NCI-H1417 treated with DMSO at 0.1 percent for 48 hours (cell line): ENCODE measurements at places on chromosomes 16 and 17.

DNA sequence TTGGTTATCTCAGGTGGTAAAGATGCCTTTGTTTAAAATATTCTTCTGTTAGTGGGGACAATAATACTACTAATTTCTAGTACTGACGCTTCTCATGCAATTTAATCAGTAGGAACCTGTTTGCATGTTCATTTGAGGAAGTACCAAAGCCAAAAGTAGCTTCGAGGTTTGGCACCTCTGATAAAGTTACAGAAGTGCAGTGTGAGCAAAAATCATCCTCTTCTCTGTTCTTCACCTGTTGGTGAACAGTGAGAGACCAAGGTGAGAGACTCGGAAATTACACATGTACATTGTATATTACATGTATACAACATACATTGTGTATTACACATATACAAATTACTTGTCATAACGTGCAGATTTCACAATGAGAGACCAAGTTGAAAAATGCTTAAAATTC lies 404.6 kb downstream of the MAF start:
- DNase-seq, result no peak

GRCh38 chr17:56985371-56986162 lies 7.6 kb downstream of the SCPEP1 start:
- DNase-seq, result no peak

DNA sequence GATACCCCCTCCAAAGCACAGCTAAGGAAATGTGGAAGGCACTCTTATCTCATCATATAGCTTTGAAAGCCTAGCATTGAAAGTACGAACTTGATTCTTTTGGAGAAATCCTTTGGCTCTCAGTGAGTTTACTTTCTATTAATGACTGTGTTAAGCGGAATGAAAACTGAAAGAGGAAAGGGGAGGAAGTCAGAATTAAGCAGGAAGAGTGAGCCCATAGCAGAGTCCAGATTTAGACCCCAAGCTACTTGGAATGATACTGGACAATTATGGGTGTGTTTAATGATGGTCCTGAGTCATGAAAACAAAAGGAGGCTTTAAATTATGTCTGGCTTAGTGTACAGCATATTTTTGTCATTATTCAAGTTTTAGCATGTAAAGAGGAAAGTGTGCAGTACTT lies 42.2 kb downstream of the TENT4B start:
- no peak for DNase-seq

DNA sequence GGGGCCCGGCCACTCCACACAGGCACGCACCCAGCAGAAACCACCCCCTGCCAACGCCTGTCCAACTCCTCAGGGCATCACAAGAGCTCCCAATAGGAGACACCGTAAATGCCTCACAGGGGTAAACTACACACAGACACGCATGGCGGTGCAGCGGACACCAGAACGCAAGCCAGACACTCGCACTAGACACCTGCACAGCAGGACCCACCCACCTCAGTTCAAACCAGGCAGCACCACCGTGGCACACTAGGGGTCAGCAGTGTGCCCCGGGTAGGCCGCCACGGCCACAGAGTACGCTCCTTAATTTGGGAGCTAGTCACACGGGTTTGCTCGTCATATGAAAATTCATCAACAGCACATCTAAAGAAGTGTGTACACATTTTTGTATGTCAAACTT lies 3.4 kb downstream of the SLC38A10 start:
- no peak for DNase-seq

- no peak for DNase-seq
Observed at GRCh38 chr16:7218936-7219335, 113.7 kb upstream of the RBFOX1 start.

DNA sequence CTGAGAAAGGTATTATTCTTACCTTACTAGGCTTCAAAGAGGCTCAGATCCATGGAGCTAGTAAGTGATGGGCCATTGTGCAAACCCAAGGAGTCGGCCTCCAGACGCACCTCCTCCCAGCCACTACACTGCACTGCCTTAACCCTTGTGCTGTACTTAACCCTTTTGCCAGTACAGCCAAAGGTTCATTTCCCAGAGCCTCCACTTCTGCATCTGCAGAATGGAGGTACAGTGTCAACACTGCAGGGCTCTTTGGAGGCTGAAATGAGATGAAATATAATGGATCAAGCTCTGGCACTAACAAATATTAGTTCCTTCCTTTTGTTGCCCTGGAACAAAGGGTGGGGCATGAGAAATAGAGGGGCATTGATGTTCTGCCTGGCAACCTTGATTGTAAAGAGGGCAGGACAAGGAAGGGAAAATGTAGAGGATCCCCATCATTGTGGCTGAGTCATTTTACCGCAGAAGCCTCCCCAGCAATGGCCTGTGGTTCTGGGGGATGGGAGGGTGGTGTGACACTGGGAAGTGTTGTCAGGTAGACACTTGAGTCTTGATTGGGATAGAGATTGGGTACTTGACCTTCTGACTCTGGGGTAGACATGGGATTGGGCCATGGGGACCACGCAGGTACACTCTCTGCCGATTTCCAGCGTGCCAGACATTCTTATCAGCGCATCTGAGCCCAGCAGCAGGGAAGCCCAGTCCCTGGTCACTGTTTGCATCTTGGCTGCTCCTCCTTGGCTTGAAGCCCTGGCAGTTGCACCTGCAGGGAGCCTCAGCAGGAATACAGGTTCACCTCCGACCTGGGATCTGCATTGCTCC lies 84.0 kb downstream of the MSI2 start:
- no peak for DNase-seq

GRCh38 chr17:67594115-67594880 lies 123.4 kb upstream of the NOL11 start:
- DNase-seq, result no peak

- no peak for DNase-seq
Observed at GRCh38 chr17:8823279-8823678, 24.1 kb upstream of the MFSD6L start.

- DNase-seq, result no peak
Observed at GRCh38 chr17:32277284-32277683, 11.7 kb downstream of the RHBDL3 start.

GRCh38 chr17:31692027-31692426 lies 167.0 kb downstream of the COPRS start:
- no peak for DNase-seq

DNA sequence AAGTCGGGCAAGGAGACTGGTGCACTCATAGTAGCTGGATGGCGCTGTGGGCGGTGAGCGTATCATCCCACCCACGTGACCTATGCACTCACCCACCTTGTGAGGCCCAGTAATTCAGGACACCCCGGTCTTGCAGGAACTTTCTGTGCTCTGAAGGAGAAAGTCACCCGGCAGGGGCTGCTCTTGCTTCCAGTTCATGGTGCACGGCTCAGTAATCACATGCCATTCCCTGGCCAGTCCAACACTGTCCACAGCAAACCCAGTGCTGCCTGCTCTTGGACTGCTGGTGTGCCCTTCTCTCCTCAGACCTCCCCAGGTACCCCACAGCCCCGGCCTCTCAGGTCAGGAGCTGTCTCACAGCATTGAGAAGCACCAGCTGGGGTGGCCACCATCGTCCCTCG lies 16.4 kb upstream of the RHBDF2 start:
- no peak for DNase-seq

DNA sequence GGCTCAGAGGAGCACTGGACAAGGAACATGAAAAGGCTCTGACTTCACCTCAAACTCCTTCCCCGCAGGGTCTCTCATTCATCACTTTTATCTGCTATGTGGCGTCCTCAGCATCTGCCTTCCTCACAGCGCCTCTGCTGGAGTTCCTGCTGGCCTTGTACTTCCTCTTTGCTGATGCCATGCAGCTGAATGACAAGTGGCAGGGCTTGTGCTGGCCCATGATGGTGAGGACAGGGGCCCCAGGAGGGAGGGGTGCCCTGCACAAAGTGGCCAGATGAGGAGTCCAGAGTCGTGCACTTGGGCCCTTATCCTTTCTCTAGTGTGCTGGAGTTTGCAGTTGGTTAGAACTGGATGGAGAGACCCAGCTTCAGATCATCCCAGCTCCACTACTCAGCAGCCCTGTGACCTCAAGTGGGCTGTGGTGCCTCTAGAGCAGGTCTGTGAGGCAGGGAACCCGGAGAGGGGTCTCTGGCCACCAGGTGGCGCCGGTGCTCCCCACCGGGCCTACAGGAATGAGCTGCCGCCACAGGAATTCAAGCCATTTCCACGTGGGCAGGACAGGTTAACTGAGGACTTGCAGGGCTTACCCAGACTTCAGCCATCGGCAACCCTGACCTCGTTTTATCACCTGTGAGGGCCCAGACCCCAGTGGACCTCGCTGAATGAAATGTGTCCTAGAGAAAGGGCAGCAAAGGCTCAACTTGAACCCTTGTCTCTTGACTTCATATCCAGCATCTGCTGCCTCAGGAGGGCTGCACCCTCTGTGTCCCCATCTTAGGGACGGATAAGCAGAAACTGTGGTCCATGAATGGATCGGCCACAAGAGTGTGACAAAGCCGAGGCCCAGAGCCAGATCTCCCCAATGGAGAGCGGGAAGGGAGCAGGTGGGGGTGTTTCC lies 4.0 kb downstream of the CMTM3 start:
- no peak for DNase-seq

DNA sequence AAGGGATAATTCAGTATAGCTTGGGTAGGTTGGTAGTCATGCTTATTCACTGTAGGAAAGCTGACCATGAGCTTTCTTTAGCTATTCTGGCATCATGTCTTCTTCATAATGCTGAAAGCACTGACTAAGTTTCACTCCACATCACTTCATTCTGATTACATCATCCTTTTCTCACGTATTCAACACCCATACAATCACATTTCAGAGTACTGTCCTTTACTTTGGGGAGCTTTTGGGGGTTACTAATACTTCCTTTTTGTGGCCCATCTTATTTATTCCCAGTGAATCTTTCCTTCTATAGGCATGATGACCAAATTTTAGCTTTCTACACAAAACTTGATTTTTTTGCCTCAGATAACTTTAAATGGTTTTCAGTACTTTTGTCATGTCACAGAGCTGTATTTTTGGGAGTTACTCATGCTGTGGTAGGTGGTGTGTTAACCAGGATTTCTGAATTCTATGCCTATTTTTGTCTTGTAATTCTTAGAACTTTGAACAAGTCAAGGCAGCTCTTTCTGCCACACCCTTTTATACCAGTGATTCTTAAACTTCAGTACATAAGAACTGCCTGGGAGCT lies 23.5 kb downstream of the TADA2A start:
- DNase-seq, result no peak

GRCh38 chr16:47258874-47259461 lies 115.2 kb upstream of the NETO2 start:
- DNase-seq, result no peak

GRCh38 chr17:57982452-57983170 lies 5.4 kb downstream of the VEZF1 start:
- DNase-seq, result no peak
